Dermis microvascular lymphatic vessel endothelial cell (primary cell): ENCODE measurements at places on chromosomes 1 and 21. TPM values are rescaled to one million over a fixed set of nuclear protein-coding genes. Genes with fewer than 3 reads are reported as not detected.
A peak's percentile ranks its signal among the peaks of the same experiment; 100 is the strongest.

Gene PYHIN1
- not detected in 2 replicates for total RNA-seq

Gene HAO2
- total RNA-seq = under 0.01 TPM in 1 of 2 replicates, not detected in the other

Gene CFAP74
- not detected in 2 replicates for total RNA-seq

Gene PRELP
- not detected in 2 replicates for total RNA-seq

Gene BATF3
- total RNA-seq = 0.64 and 1.4 TPM in 2 replicates

Gene PKN2
- total RNA-seq = 18.2 and 18.4 TPM in 2 replicates

- no peak for DNase-seq
Measured at GRCh38 chr21:25528515-25528914, 78.8 kb downstream of the MRPL39 start.

DNA sequence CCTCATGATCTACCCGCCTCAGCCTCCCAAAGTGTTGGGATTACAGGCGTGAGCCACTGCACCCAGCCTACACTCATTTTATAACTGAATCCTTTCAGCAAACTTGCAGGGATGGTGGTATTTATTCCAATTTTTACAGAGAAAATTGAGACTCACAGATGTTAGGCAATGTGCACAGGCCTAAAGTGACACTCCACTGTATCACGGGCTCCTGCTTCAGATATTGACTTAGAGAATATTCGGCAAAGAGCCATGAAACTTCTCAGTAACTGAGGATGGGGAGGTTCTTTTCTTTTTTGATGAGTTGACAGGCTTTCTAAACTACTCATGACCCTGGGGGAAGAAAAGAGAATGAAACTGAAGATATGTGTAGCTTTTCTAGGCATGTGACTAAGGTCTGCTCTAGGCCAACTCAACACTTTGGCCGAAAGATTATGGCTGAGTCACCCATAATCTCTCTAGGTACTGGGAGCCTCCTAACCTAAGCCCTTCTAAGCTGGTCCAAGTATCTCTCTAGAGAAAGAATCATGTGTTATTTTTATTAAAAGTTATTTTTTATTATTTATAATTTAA is 19.9 kb upstream of the PTCH2 start:
- DNase-seq = no peak

DNA sequence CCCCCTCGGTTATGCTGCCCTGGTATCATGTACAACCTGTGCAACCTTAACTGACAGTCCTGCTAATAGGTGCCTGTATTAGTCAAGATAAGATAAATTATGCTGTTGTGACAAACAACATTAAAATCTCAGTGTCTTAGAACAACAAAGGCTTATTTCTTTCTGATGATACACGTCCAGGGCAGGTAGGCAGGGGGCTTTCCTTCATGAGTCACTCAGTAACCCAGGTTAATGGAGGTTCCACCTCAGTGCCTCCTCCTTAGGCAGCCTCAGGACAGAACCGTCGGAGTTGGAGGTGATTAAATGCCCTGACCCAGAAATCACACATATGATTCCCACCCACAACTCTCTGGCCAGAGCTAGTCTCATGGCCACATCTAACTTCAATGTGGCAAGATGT is 94.6 kb upstream of the CASZ1 start:
- DNase-seq = no peak

DNA sequence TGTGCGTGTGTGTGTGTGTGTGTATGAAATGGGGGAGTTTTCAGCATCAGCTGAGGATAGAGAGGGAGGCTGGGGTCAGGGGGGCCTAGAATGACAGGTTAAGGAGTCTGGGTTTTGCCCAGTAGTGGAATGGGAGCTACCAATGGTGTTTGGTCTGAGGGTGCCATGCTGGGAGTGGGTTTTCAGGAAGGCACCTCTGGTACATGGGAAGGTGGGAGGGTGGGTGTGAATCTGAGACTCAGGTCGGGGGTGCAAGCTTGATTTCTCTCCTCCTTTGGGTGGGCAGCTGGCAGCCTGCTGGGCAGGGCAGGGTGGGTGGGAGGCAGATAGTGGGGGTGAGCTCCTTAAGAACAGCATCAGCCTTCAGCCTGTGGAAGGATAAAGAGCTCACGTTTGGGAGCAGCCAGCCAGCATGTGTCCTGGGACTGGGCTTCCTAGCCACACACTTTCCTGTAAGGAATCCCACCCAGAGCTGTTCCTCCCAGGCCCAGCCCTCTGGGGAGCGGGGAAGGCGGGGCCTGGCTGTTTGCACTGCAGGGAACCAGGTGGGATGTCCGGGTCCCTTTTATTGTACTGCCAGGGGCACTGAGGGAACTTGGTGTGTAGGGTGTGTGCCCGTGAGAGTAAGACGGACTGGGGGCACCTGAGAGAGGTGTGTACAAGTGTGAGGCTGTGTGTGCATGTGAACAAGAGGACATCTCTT is 152.8 kb downstream of the FOXD2 start:
- DNase-seq = no peak

DNA sequence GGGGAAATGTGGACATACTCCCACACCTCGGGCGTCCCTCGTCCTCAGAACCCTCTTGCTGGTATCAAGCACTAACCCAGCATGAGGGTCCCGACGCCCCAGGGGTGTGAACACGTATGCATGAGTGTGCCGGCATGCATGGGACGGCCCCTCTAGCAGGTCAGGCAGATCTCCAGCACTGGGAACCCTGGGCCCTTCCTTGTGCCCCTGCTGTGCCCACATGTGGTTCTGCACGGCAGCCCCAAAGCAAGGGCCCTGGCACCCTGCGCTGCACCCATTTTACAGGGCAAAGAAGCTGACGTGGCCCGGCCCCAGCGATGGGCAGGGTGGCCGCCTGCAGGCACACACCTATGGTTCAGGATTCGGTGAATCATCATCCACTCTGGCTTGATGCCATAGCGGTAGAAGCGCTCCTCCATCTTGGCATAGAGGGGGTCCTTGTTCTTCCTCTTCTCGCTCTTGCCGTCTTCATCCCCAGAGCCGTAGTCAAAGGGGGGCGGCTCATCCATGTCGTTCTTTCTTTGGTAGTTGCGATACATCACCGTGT is 34.2 kb downstream of the CHD5 start:
- no peak for DNase-seq

- DNase-seq = peak; percentile 45
Measured at GRCh38 chr1:20411196-20411980, 74.6 kb downstream of the CAMK2N1 start.

GRCh38 chr1:209106237-209106741 is 477.2 kb upstream of the CAMK1G start:
- no peak for DNase-seq

DNA sequence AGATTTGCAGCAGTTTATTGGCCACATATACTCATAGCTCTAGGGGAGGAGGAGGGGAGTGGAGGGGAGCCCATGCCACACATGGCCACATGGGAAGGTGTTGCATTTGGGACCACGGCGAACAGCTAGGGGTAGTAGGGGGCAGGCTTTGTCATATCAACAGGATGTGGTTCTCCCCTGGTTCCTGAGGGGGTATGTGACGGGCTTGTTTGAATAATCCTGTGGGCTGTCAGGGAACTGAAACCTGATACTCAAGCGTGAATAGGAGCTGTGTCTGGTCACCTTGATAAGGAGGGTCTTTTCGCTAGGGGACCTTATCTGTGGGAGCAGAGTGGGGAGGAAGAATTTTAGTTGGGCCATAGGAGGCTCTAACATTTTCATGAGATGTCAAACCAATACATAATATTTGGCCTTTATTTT is 264.7 kb downstream of the CTH start:
- no peak for DNase-seq
